ENCODE measurements at places on chromosomes 4 and X.

DNA sequence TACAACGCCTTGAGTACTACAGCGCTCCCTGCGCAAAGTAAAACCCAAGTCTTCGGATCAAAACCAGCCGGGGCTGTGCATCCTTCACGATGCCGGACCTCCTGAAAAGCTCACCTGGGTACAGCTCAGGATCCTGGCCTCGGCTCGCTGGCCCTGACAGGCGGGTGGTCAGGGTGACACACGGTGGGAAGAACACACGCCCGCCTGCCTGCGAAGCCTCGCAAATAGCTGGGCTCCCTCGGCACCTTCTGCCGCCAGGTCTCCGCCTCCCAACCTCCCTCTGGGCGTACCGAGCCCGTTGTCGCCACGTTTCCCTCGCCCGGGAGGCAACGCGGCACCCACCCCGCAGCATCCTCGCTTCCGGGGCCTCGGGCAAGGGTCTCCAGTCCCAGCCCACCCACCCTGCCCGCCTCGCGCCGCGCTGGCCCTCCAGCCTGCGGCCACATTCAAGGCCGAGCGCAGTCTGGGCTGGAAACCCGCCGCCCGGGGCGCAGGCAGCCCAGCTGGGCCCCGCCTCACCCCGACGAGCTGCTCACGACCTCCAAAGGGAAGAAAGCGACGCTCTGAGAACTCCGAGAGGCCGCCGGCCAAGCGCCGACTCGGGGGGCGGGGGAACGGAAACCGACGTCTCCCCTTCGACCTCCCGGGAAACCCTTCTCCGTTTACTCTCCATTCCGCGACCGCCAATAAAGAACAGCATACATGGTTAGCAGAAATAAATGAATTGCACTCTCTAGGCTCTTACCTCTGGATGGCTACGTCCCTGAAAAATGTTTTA is 511 bp downstream of the PPM1K start:
- peak; percentile 50 for DNase-seq

- no peak for DNase-seq
Observed at GRCh38 chr4:38004062-38004461, 43.9 kb downstream of the PTTG2 start.

DNA sequence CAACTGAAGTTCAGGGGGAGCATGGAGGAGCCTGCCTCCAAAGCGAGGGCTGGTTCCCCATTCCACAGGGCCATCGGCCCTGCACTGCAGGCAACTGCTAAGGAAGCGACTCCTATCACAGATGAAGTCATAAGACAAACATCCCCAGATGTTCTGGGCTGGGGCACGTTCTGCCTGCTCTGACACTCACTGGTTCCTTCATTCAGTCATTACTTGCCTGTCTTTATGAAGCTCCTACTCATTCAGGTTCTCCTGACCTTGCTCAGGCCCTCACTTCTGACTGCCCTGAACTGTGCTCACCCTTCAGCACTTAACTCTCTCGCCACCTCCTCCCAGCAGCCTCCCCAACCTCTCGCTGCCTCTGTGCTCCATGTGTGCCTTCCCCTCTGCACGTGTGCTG is 2.5 kb upstream of the SLC2A9 start:
- no peak for DNase-seq

GRCh38 chr4:89995006-89995405 is 100.4 kb downstream of the MMRN1 start:
- DNase-seq, result no peak

DNA sequence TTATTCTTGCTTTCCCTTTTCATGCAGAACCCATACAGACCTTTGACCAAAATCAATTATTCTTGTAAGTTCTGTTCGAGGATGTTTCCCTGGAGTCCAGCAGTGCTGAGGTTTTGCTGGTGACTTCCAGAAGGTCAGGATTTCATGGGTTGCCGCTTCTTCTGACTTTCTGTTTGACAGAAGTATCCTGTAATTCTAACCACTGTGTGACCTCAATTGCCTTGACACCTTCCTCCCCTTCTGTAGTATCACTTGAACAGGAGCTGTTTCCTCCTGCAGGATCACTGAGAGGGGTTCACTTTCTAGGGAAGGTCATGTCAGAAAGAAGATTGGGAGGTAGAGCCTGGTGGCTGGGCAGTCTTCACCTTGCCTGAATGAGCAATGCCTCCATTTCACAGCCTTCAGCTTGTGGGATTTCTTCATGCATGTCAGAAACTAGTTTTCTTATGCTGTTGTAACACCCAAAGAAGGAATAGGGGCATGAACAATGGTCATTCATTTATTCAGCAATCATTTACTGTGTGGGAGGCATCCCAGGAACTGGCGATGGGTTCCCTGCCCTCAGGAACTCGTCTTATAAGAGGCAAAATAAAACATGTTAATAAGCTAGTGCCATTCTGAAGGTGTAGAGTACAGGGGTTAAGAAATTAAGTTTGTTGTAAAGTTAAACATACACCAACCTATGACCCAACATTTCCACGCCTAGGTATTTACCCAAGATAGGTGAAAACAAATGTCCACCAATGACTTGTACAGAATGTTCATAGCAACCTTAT is 205.9 kb downstream of the SOWAHB start:
- no peak for DNase-seq

GRCh38 chr4:89029591-89029990 is 27.4 kb downstream of the FAM13A start:
- no peak for DNase-seq

GRCh38 chr4:142274137-142274536 is 572.0 kb downstream of the INPP4B start:
- no peak for DNase-seq

- DNase-seq, result no peak
Observed at GRCh38 chr4:139858436-139859205, 193.0 kb downstream of the MGST2 start.

DNA sequence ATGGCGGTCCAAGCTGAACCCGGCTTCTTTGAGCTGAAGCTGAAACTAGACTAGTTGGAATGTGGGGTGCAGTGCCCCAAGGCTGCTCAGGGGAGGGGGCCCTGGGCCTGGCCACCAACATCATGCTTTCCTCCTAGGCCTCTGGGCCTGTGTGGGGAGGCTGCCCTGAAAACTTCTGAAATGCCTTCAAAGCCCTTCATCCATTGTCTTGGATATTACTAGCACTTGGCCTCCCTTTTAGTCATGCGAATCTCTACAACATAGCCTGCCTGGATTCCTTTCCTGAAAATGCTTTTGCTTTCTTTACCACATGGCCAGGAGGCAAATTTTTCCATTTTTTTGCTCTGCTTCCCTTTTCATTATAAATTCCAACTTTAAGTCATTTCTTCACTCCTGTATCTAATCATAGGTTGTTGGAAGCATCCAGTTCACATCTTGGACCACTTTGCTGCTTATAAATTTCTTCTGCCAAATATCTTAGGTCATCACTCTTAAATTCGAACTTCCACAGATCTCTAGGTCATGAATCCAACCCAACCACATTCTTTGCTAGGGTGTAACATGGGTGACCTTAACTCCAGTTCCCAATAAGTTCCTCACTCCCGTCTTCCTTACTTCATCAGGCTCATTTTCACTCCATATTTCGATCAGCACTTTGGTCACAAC is 103.4 kb downstream of the DDIT4L start:
- no peak for DNase-seq

GRCh38 chrX:102840871-102841705 is 96.0 kb upstream of the RAB40AL start:
- no peak for DNase-seq

GRCh38 chr4:55807556-55807955 is 12.0 kb upstream of the EXOC1L start:
- DNase-seq, result no peak

DNA sequence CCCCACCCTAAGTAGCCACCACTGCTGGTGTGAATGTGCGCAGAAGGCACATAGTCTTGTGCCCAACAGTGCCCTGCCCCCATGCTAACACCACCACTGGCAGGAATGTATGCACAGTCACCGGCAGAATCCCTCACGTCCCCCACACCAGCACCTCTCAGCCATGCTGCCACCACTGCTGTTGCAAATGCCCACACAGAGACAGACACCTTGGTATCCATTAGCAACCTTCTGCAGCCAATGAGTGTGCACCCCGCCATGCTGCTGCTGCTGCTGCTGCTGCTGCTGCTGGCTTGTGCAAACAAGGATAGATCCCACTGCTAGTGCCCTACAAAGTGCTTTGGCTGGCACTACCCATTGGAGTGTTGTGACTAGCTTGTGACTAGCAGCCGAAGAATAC is 52.4 kb upstream of the MMAA start:
- no peak for DNase-seq
